ENCODE measurements at places on chromosomes 1 and 21.

DNA sequence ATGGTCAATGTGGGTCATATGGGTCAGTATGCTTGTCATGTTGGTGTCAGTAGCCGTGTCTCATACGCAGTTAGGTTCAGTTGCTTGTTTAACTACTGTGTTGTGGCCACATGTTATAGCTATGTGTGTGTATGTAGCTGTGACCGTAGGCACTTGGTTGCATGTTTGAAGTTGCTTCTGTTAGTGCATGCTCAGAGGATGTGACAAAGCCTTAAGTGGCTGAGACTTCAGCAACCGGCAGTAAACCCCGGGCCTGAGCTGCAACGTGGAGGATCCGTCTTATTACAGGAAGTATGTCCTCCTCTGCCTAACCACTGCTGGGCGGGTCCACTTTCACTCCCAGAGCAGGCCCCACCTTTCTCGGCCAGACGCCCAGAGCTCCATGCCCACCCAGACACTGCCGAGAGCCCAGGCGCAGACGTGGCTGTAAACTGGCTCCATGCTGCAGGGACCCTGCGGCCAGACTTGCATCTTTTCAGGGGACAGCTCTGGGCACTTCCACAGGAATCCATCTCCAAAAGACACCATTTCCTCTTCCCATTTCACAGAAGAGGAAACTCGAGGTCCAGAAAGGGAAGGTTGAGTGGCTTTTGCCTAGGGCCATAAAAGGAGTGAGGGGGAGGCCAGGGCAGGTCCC, 2.2 kb downstream of the TCEA3 start:
- DNase-seq, result peak; percentile 42

GRCh38 chr1:106651028-106651762, 405.3 kb upstream of the PRMT6 start:
- no peak for DNase-seq

DNA sequence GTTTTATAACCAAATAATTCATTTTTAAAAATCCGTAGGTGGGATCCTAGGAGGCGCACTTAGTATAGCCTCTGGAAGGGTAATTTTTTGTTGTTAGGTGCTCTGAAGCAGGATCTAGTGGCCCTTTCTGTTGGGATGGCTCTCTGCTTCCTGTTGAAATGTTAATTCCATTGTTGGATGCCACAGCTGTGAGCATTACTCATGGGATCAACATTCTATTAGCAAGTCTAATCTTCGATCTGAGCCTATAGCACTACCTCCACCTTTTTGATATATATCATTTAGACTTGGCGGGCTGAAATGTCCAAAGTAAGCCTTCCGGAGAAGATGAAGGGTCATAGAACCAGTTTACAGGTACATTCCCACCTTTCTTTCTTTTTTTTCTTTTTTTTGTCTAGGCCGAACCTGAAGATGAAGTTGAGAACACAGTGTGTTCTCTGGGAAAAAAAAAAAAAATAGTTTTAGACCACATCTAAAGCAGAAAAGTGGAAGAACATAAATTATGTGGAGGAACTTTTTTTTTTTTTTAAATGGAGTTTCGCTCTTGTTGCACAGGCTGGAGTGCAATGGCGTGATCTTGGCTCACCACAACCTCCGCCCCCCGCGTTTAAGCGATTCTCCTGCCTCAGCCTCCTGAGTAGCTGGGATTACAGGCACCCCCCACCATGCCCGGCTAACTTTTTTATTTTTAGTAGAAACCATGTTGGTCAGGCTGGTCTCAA, 1.4 kb downstream of the CXADR start:
- DNase-seq, result no peak

- DNase-seq, result no peak
Measured at GRCh38 chr1:70075761-70076160, 129.6 kb downstream of the LRRC40 start.

- no peak for DNase-seq
Measured at GRCh38 chr1:2377751-2378440, 13.5 kb downstream of the MORN1 start.

DNA sequence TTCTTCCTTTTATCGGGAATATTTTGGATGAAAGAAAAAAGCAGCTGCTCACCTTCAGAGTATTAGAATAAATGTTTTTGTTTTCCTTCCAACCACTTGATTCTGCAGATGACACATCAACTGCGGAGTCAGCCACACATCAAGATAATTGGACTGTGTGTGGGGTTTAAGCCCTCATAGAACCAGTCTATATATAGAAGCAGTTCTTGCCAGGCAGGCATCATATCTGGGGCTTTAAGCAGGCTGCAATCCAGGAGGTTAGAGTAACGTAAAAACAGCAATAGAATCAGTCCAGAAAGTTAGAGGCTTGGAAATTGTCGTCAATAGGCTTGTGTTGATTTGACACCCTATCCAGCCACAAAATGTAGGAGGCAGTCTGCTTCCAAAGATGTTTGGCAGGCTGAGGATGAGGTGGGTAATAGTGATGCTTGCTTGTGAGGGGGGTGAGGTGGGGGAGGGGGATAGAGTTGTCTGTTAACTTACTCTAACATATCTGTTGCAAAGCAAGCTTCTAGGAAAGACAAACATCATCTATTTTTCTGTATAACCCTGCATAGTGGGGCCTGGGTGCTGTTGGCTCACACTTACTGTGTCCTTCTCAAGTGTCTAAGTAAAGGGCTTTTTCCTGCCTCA, 64.8 kb downstream of the PEX14 start:
- no peak for DNase-seq

DNA sequence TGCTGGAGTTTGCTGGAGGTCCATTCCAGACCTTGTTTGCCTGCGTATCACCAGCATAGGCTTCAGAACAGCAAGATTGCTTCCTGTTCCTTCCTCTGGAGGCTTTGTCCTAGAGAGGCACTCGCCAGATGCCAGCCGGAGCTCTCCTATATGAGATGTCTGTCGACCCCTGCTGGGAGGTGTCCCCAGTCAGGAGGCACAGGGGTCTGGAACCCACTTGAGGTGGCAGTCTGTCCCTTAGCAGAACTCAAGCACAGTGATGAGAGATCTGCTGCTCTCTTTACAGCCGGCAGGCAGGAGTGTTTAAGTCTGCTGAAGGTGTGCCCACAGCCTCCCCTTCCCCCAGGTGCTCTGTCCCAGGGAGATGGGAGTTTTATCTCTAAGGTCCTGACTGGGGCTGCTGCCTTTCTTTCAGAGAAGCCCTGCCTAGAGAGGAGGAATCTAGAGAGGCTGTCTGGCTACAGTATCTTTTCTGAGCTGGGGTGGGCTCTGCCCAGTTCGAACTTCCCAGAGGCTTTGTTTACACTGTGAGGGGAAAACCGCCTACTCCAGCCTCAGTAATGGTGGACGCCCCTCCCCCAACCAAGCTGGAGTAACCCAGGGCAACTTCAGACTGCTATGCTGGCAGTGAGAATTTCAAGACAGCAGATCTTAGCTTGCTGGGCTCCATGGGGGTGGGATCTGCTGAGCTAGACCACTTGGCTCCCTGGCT, 205.0 kb downstream of the GPR52 start:
- no peak for DNase-seq

GRCh38 chr1:213089924-213090677, 39.1 kb downstream of the RPS6KC1 start:
- DNase-seq, result no peak
